ENCODE measurements at places on chromosomes 3 and 15.

GRCh38 chr3:125645616-125646015, 50.3 kb upstream of the OSBPL11 start:
- no peak for DNase-seq

GRCh38 chr15:54829821-54830220, 366.9 kb downstream of the RSL24D1 start:
- no peak for DNase-seq

DNA sequence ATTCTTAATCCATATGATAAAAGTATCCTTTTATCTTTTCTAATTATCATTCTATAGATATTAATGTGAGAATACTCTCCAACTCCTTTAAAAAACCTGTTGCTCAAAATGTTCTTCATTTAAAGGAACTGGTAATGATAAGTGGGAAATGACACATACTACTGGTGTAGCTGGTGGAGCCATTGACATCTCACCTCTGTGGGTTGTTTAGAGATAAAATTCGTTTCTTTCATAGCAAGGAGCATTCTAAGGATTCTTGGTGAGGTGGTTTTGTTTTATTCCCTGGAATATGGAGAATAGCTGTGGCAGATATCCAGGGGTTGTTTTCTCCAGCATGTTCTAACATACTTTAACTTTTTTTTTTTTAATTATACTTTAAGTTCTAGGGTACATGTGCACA, 299.8 kb upstream of the THBS1 start:
- DNase-seq: no peak

- no peak for DNase-seq
These were observed 26.0 kb upstream of the VIPR1 start for GRCh38 chr3:42476225-42477125.

DNA sequence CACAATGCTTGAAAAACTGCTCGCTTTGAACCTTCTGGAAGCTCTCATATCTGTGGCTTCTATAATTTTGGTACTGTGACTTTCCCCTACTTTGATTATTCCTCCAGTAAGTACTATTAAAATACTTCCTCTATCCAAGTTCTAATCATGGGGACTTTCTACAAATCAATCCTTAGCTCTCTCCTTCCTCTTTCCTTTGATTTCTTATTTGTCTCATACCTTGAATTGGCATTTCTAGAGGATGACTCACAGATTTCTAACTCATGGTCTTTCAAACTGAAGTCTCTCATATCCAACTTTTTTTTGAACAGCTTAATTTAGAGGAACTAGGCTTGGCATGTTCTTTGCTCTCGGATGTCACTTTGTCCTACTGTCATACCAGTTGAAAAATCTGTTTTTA, 241.8 kb downstream of the TBC1D5 start:
- no peak for DNase-seq
